AG08395 (cell line): ENCODE measurements at places on chromosomes 6 and 20.
A peak's percentile ranks its signal among the peaks of the same experiment; 100 is the strongest.

GRCh38 chr6:63493557-63493956 lies 78.7 kb upstream of the LOC128125822 start:
- no peak for DNase-seq

- no peak for DNase-seq
Measured at GRCh38 chr6:53391170-53391569, 42.4 kb upstream of the ELOVL5 start.

DNA sequence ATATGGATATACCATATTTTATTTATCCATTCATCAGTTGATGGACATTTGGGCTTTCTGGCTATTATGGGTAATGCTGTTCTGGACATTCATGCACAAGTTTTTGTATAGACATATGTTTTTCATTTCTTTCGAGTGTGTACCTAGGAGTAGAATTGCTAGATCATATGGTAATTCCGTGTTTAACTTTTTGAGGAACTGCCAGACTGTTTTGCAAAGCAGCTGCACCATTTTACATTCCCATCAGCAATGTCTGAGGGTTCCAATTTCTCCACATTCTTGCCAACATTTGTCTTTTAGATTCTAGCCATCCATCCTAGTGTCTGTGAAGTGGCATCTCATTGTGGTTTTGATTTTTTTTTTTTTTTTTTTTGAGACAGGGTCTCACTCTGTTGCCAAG lies 20.8 kb downstream of the SRC start:
- DNase-seq, result no peak

DNA sequence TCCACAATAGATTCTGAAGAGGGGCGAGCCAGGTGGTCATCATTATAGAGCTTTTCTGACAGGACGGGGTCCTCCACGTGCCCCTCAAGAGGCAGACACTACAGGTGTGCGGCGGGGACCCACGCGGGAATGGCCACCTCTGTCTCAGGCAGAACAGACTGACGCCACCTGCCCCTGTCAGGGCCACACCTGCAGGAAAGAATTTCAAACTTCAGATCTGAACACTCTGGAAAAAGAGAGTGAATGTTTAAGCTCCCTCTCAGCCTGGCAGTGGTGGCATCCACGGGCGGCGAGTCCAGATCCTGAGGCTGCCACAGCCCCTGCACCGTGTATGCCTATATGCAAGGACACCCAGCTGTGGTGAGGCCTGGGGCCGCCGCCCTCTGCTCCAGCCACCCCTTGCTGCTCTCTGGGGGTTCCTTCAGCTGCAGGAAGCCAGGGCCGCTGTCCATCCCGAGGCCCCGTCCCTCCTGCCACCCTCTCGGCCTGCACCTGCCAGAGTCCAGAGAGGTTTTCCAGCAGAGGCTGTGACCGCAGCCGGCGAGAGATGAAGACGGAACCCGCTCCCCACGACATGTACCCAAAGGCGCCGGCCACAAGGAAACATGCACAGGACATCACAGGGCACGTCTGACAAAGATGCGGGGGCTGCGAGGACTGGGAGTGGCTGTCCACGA lies 234.9 kb downstream of the ERMARD start:
- DNase-seq, result no peak

GRCh38 chr6:133106934-133107333 lies 134.2 kb upstream of the EYA4 start:
- no peak for DNase-seq

DNA sequence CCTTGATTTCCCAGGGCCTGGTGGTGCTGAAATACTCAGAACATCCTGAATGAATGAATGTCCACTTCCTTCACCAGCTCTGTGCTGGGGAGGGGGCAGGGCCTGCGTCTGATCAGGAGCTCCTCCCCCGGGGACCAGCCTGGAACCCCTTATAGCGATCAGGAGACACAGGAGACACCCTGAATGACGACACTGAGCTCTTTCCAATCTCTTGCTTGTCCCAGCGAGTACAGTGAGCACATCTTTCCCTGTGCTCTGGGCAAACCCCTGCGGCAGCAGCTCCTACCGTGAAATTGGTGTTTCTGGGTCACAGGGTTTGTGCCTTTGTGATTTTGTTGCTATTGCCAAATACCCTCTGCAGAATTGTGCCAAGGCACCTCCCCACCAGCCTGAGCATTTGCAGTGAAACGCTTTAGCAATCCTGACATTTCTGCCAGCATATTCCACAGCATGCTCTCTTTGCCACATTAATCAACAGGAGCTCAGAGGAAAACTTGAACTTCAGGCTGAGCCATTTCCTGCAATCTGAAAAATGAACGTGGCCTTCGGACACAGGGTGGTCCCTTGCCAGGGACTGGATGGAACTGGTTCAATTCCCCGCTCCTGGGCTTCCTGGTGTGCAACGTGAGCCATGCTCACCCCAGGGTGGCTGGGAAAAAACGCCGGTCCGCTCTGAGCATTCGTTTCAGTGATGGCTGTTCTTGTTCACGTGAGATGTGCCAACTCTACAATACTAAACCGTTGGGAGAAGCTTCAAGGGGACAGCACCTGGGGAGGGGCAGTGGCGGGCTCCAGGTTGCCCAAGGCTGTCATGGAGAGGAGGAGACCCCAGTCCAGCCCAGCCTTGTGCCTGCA lies 23.1 kb upstream of the MRGBP start:
- peak; percentile 67 for DNase-seq

DNA sequence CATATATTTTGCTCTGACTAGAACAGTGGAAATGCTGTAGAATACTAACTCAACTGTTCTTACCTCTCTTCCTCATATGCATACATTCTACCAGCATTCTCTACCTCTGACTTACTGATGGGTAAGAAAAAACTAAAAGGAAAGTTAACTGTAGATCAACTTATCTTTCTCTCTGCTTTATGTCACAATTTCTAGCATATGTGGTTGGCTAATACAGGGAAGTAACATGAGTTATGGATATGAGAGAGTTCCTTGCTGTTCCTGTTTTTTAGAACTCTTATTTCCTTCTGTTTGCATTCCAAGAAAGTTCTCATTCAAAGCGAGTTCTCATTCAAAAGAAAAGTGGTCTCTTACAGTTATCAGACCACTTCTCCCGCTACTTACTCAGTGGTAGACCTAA lies 226.8 kb upstream of the SGK1 start:
- no peak for DNase-seq

- DNase-seq, result peak; percentile 92
Measured at GRCh38 chr6:42338744-42339222, 112.9 kb downstream of the TRERF1 start.

DNA sequence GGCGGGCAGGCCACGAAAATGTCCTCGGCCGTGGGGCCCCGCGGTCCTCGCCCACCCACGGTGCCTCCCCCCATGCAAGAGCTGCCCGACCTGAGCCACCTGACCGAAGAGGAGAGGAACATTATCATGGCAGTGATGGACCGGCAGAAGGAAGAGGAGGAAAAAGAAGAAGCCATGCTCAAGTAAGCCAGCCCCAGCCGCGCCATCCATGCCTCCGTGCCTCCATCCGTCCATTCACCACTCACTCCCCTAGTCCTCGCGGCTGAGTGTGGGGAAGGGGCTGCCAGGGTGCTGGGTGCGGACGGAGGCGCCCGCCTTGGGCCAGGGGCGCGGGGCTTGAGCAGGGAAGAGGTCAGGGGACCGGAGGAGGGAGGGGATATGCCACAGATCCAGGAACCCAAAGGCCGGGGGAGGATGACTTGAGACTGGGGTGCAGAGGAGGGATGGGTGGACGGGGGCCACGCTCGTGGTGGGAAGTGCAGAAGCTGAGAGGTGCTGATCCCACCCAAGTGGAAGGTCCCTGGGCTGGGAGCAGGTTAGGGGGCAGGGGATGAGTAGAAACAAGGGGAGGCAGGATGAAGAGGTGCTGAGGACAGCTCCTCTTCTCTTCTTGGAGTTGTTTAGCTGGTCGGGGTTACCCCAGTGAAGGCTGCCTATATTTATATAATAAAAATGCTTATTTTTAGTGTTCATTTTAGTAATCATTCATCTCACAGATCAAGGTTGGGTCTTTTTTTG lies 825 bp downstream of the RIMS1 start:
- peak; percentile 56 for DNase-seq

- peak; percentile 26 for DNase-seq
Measured at GRCh38 chr20:35146299-35146919, 727 bp downstream of the EDEM2 start.

- DNase-seq, result no peak
Measured at GRCh38 chr6:163254341-163254835, 160.1 kb upstream of the QKI start.

DNA sequence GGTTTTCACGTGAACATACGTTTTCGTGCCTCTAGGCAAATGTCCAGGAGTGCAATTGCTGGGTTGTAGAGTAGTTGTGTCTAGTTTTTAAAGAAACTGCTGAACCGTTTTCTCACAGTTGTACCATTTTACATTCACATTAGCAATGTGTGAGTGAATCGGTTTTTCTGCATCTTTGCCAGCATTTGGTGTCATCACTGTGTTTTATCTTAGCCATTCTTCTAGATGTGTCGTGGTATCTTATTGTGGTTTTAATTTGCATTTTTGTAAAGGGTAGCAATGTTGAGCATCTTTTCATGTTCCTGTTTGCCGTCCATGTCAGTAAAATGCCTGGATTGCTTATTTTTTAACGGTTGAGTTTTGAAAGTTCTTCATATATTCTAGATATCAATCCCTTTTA lies 10.2 kb downstream of the DOK5 start:
- no peak for DNase-seq

DNA sequence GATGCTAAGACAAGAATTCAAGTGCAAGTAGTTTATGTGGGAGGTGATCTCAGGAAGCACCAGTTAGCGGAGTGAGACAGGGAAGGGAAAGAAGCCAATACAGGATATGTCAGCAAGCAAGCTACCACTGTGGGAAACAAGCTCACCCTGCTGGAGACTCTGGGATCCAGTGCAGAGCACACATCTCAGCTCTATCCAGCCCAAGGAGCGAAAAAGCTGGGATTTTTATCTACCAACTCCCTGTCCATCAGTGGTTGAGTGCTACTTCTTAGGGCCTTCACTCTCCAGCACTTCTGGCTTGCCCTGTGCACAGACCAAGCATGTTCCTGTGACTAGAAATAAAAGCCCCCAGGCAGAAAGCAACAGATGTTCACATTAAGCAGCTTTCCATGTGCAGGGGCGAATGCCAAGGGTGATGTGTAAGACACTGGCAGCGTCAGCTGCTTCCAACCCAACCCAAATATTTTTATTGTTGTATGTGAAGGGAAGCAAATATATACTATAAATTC lies 10.8 kb upstream of the RNF24 start:
- peak; percentile 83 for DNase-seq

DNA sequence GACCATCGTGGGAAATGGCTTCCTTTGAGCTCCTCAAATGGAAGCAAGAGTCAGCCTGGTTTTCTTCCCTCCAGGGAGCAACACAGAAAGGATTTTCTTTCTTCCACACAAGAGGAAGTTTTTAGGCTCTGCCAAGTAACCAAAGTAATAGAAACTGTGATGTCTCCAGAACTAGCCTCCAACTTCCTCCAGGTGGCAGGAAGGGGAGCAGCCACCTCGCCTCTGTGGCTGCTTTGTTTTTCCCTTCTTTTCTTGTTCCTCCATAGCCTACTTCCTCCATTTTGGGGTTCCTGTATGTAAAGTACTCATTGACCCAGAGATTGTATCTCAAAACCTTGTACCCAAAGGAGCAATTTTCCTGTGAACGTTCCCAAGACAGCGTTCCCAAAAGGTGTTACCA lies 32.7 kb upstream of the CCR6 start:
- DNase-seq, result no peak

DNA sequence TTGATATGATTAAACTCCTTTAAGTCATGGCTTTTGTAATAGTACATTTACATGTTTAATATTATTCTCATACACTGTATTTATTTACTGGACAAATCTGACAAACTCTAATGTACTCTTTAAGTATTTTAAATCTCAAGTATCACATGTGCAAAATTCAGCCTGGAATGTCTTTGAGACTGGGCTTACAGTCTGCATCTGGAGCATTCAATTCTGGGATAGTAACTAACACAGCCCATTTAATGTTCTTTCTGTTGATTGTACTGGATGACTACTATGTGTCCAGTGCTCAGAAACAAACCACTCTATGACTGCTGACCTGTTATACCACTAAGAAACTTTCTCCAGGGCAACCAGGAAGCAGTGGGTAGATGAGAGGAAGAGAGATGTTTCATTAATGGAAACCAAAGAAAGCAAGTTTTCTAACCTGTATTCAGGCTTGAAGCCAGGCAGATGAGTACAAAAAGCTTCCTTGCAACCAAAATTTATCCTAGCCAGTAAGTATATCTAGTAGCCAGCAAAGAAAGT lies 26.8 kb downstream of the FBXL4 start:
- no peak for DNase-seq

GRCh38 chr6:23654745-23655144 lies 471.3 kb upstream of the NRSN1 start:
- DNase-seq, result no peak

DNA sequence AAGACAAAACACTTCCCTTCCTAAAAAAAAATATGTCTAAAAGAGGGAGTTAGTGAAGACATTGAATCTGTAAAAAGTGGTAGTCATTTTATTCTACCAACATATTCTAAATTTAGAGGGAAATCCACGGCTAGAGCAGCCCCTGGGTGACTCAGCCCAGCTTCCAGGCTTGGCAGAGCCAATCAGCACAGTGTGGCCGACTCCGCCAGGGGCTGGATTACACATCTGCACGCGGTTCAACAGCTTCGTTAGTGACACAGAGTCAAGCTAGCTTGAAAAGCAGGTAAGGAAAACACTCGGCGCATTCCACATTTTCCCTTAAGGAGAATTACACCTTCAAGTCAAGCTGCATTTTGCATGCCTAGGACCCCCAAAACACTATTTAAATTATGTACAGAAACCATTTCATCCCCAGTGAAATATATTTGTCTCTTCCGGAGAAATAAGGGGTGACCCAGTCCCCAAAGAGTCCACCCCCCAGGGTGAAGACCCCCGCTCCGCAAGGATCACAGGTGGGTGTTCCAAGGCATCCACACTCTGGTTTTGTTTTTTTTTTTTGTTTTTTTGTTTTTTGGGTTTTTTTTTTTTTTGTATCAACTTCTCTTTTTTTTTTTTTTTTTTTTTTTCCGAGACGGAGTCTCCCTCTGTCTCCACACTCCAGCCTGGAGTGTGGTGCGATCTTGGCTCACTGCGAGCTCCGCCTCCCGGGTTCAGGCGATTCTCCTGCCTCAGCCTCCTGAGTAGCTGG lies 58.4 kb upstream of the ARID1B start:
- peak; percentile 63 for DNase-seq

- no peak for DNase-seq
Measured at GRCh38 chr6:133953634-133954415, 801 bp downstream of the TBPL1 start.

- DNase-seq, result no peak
Measured at GRCh38 chr20:22821796-22822195, 213.3 kb upstream of the SSTR4 start.
